EL (cell line): ENCODE measurements at places on chromosomes 5 and 9.
A peak's percentile ranks its signal among the peaks of the same experiment; 100 is the strongest.

DNA sequence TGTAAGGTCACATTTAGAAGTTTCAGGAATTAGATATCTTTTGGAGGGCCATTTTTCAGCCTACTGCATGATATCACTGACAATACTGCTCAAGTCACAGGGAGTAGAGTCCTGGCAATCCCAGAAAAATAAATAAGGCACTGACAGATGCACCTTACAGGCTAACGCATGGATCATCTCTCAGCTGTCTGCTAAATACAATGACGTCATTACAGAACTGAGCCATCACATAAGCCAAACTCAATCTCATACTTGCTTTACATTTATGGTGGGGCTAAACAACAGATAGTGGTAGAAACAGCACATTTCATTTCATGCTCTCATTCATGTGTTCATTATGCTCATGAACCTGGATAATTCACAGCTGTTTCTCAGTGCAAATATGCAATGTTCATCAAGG, 243.7 kb downstream of the SEMA5A start:
- DNase-seq: peak; percentile 45

DNA sequence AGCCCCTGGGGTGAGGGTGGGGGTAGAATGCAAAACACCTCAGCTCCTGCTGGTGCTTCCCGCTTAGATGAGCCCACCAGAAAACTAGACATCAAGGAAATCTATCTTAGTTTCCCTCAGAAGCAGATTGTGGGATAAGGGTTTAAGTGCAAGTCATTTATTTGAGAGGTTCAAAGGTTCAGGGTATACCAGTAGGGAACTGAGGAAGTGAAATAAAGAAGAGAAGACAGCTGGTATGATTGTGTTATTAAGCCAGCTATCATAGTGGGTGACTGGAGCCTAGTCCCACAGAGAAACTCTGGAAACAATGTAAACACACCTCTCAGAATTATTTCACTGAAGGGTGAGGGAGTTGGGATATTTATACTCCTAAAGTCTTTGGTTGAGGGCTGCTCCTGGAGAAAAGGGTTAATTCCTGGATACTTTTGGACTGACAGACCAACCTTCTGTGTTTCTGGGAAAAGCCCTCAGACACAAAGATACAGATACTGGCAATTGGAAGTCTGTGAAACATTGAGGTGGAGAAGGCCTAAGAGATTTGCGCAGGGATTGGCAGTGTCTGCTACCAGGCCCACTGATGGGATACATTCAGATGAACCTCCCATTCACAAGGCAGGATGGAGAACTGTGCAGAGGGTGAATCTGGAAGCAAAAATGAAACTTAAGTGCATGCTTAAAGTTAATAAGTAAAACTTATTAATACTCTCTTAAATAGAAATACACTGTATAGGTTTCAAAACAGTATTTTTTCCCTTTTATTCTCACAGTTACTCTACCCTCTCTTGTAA, 6.4 kb upstream of the DCTN4 start:
- no peak for DNase-seq

GRCh38 chr9:85432599-85432998, 309.2 kb downstream of the AGTPBP1 start:
- no peak for DNase-seq

DNA sequence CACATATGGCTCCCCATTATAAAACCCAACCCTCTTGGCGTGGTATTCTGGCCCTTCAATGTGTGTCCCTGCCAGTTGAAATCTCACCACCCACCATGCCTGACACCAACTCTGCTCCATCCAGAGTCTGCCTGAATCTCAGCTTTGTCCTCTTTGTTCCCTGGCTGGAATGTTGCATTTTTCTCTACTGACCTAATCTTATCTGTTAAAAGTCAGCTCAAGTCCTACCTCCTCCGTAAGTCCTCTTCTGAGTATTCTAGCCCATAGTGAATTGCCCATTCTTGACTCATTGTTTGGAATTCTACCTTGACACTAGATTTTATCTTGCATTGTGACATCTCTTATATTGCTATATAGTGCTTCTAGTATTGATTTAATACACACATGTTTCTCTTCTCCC, 207.1 kb upstream of the VLDLR start:
- DNase-seq: peak; percentile 76

- no peak for DNase-seq
These were observed 54.8 kb upstream of the NKD2 start for GRCh38 chr5:953535-954449.
